ENCODE measurements at places on chromosomes 7 and 10.

GRCh38 chr7:10648289-10648688 lies 325.4 kb upstream of the PHF14 start:
- DNase-seq, result no peak

- no peak for DNase-seq
These were observed 137.2 kb upstream of the GPR22 start for GRCh38 chr7:107332488-107333269.

GRCh38 chr10:90865401-90865800 lies 6.4 kb upstream of the RPP30 start:
- no peak for DNase-seq

- DNase-seq, result peak; percentile 38
These were observed 245.7 kb downstream of the WDR11 start for GRCh38 chr10:121096617-121097431.

GRCh38 chr10:28661035-28661434 lies 16.3 kb upstream of the BAMBI start:
- peak; percentile 95 for DNase-seq

- no peak for DNase-seq
These were observed 117.1 kb downstream of the AOAH start for GRCh38 chr7:36606976-36607720.

DNA sequence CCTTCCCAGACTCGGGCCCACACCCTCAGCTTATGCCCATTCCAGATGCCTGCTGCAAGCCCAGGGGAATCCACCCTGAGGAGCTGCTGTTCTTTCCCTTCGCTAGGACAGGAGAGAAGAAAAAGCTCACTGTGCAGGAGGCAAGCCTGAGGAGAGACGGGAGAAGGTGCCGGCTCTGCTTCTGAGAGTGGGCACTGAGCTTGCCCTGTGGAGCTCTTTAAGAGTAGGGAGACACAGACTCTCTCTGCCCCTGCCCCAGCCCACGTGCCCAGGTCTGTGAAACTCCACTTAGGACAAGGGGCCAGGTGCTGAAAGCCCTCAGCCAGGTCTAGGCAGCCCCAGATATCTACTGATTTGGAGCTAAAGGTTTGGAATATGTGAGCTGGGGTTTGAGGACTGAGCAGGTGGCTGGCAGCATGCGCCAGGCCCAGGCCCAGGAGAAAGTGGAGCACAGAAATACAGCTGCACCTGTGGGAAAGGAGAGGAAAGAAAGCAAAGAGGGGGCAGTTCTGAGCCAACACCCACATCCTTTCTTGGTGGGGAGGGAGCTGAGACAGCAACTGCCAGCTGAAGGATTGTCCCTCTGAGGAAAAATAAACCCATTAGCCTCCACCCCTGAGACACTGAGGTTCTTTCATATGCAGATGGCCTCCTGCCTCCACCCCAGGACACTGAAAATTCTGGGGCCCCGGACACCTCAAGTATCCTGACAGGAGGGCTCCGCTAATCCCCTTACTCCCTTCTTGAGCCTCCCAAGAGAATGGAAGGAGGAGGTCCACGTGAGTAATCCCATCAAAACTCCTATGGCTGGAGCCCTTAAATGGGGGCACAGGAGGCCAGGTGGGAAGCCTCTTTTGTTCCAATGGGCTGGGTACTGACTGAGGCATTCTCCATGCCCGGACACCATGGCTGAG lies 7.3 kb downstream of the POLL start:
- DNase-seq, result no peak

DNA sequence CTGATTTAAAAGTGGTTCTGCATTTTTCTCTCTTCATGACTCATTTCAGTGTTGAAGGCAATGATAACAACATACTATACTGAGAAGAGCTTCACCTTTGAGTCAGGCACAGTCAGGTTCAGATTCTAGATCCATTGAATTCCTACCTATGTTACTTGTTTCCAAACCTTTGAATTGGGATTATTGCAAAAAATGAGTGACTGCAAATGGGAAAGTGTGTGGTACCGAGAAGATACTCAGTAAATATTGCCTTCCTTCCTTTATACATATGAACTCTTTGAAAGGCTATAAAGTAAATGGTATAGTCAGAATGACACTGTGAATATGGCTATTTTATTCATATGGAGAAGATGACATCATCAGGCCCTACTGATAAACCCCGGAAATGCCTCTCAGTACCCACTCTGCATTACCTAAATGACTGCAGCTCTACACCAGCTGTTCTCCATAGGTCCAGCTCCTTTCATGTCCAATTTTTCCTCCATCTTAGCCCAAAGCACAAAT lies 66.7 kb upstream of the FGL2 start:
- peak; percentile 37 for DNase-seq

DNA sequence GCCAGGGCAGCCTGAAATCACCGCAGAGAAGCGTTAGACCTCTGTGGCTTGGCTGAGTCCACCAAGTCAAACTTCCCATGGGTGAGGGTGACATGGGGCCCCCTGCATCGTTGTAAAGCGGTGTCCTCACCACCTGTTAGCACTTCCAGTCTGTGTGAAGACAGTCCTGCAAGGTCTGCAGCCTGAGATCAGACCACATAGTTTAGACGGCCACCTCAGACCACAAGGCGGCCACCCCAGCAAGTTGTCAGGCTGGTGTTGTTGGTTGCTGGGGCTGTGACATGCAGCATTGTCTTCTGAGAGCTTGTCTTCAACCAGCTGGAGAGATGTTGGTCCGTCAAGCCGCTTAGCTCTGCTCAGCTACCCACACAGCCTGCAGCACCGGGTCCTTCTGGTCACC lies 44.1 kb upstream of the TARP start:
- DNase-seq, result no peak

DNA sequence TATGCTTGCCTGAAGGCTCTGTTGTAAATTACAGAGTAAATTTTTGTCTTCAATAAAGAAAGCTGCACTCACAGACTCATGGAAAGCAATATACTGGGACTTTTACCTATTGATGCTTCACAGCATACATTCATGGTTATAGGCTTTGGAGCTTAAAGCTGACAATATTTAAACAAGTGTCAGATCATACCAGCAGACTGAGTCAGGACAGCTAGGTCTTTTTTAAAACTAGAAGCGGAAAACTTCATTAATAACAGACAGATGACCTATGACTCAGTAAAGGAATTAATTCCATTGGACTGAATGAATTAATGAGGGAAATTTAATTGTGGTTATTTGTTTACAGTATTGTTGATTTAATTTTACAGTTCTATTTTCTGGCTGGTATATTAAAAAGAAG lies 165.8 kb upstream of the DGKB start:
- DNase-seq, result no peak

- DNase-seq, result no peak
These were observed 111.3 kb upstream of the PODXL start for GRCh38 chr7:131667699-131668098.

GRCh38 chr7:143227806-143228205 lies 6.0 kb downstream of the TAS2R40 start:
- peak; percentile 29 for DNase-seq

DNA sequence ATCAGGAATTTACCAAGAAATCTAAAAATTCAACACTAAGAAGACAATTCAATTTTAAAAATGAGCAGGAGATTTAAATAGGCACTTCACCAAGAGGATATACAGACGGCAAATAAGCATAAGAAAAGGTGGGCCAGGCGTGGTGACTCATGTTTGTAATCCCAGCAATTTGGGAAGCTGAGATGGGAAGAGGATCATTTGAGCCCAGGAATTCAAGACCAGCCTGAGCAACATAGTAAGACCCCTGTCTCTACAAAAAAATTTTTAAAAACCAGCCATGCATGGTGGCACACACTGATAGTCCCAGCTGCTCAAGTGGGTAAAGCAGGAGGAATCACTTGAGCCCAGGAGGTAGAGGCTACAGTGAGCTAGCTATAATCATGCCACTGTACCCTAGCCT lies 3.5 kb upstream of the AKR1D1 start:
- DNase-seq, result no peak

GRCh38 chr7:16244469-16244868 lies 176.9 kb downstream of the CRPPA start:
- no peak for DNase-seq

GRCh38 chr10:49349390-49349789 lies 46.5 kb downstream of the DRGX start:
- DNase-seq, result no peak

- no peak for DNase-seq
These were observed 378.0 kb upstream of the SEMA3D start for GRCh38 chr7:85564861-85565260.

DNA sequence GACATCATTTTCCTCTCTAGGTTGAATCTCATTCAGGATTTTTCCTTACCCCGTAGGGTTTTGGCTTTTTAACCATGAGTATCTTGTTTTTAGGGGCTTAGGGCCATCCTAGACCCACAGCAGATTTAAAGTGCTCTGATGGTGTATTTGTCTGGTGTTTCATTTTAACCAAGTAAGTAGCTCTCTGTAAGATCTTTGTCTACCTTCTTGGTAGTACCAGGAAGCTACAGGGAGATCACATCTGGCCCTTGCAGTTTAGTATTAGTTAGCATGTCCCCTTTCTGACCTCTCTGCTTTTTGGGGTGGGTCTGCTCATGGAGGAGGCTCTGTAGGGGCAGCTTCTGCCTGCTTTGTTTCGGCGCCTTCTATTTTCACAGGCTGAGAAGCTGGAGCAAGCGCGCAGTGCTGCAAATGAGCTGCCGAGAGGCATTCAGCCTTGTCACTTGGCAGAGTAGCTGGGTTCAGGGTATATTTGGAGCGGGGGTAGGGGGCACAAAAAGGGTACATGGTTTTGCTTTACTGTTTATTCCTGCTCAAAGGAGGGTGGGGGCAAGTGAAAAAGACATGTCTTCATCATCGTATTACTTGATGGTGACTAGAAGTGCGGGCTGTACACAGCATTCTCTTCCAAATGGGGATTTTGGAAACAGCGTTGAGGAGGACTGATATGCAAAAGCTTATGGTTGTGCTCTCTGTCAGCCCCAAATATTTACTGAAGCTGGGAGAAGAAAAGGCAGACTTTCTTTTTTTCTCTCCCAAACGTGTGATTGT lies 146.3 kb downstream of the CELF2 start:
- DNase-seq, result no peak

All from iris pigment epithelial cell (primary cell).